Caco-2 (cell line): ENCODE measurements at places on chromosomes 16 and 17. TPM values are rescaled to one million over a fixed set of nuclear protein-coding genes. Genes with fewer than 3 reads are reported as not detected.

DNA sequence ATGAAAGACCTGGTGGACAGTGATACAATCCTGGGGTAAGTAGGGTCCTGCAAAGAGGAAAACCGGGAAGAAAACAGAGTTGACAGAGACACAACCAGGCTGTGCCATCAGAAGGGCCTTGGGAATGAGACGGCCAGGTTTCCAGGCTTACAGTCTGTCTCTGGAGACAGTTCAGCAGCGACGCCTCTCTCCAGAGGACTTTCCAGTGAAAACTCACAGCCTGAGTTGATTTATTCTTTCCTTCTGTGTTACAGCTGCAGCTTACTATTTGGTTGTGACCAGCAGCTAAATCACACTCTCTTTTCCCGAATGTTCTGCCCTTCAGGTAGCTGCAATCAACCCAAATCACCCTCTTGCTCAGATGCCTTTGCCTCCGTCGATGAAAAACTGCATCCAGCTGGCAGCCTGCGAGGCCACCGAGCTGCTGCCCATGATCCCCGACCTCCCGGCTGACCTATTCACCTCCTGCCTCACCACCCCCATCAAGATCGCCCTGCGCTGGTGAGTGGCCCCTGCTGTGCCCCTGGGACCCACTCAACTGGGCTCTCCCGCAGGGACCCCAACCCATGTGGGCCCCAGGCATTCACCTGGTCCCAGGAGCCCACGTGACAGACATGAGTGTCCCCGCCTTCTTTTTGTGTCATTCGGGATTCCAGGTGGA is 209.2 kb downstream of the RPTOR start:
- H3K36me3 ChIP-seq, result no peaks in the 10 kb centered on the region
- H3K4me1 ChIP-seq, result no peaks in the 10 kb centered on the region
- peak overlapping the region; percentile 43 for H3K27ac ChIP-seq
- H3K4me3 ChIP-seq, result no peak overlapping the region
- no peaks in the 10 kb centered on the region for H3K27me3 ChIP-seq

DNA sequence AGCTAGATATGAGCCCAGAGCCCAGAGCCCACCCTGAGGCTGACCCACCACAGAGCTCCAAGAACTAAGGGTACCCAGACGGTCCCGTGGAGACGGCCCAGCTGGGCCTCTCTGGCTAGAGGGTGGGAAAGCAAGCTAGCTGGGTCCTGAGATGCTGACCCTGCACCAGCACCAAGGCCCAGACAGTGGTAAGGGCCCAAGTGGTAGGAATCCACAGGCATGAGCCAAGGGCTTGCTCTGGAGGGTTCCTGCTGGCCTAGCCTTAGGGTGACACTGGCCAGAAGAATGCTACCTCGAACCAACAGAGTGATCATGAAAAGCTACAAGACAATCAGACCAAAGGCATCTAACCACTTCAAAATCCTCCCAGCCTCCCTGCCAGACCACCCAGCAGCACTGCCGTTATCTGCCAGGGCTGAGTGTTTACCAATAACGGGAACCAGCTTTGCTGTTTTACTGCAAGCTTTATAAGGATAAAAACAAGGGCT is 13.2 kb downstream of the HIC1 start:
- H3K27me3 ChIP-seq, result no peaks in the 10 kb centered on the region
- H3K4me1 ChIP-seq, result 0 out of 2 replicates have a peak, but pooled peaks cover 6% of the 10 kb centered on the region
- no peak overlapping the region for H3K27ac ChIP-seq
- H3K36me3 ChIP-seq, result peaks cover 3% of the 10 kb centered on the region
- no peak overlapping the region for H3K4me3 ChIP-seq

GRCh38 chr16:57107321-57107922 is 15.0 kb downstream of the CPNE2 start:
- peaks cover 16% of the 10 kb centered on the region for H3K4me1 ChIP-seq
- no peak overlapping the region for H3K27ac ChIP-seq
- no peak overlapping the region for H3K4me3 ChIP-seq
- DNase-seq, result no peak
- H3K36me3 ChIP-seq, result no peaks in the 10 kb centered on the region

GRCh38 chr17:27218719-27219488 is 75.0 kb upstream of the WSB1 start:
- no peak for DNase-seq
- no peaks in the 10 kb centered on the region for H3K4me1 ChIP-seq
- no peaks in the 10 kb centered on the region for H3K36me3 ChIP-seq
- no peak overlapping the region for H3K27ac ChIP-seq
- no peak overlapping the region for H3K4me3 ChIP-seq
- no peaks in the 10 kb centered on the region for H3K27me3 ChIP-seq

DNA sequence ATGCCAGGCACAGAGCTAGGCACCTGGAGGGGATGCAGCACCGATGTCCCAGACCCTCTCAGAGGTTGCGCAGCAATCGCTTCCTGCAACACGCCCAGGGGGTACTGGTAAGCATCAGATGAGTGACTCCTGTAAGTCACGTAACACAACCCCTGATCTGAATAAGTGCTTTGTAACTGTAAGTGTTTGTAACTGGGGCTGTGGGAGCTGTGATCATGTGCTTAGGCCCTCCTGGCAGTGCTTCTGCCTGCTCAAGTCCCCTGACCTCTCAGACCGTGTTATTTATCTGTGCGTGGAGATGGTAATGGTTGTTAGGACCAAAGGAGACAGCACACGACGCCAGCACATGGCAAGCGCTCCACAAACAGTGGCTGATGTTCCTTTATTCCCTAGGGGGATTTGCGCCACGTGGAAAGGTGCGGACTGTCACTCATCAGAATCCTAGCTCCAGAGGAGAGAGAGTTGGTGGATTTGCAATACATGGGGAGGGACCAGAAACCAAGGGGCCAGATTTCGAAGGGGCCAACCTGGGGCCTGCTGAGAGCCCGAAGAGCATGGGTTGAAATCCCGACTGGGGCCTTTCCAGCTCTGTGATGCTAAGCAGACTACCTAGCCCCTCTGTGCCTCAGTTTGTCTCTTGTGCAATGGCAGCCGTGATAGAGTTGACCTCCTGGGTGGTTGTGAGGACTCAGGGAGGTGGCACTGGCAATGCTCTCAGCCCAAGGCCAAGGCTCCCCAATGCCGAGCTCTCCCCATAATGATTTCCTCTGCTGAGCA is 151.8 kb downstream of the IRF8 start:
- no peak overlapping the region for H3K27ac ChIP-seq
- peaks cover 21% of the 10 kb centered on the region for H3K4me1 ChIP-seq

- H3K27ac ChIP-seq, result peak within 1 kb of the TSS; percentile 97
- H3K4me3 ChIP-seq, result peak within 1 kb of the TSS; percentile 95
- DNase-seq, result peak; percentile 95
Observed at GRCh38 chr17:2711608-2712299, at the start of gene CLUH. TSS of gene CLUH (minus strand) at chr17:2711764. CDS start at chr17:2711661, 103 bp downstream.

DNA sequence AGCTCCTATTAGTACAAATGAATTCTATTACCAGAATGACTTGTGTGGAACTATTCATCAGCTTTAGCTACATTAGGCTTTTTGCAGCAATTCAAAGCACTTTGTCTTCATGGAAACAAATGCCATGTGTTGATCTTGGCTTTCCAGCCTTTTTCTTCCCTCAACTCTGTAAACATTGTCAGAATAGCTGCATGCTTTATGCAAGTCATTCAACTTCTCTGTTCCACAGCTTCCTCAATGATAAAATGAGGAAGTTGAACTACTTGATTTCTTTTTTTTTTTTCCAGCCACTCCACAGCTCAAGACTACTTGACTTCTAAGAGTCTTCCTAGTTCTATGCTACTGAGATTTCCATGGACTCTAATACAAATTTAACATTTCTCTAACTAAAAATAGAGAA is 41.1 kb downstream of the KIAA0753 start:
- H3K36me3 ChIP-seq, result no peaks in the 10 kb centered on the region
- H3K27me3 ChIP-seq, result no peaks in the 10 kb centered on the region
- H3K27ac ChIP-seq, result no peak overlapping the region
- DNase-seq, result no peak
- no peak overlapping the region for H3K4me3 ChIP-seq
- H3K4me1 ChIP-seq, result no peaks in the 10 kb centered on the region

GRCh38 chr17:71966459-71967313 is 154.1 kb upstream of the SOX9 start:
- DNase-seq, result no peak
- no peaks in the 10 kb centered on the region for H3K27me3 ChIP-seq
- H3K27ac ChIP-seq, result no peak overlapping the region
- H3K4me3 ChIP-seq, result no peak overlapping the region

DNA sequence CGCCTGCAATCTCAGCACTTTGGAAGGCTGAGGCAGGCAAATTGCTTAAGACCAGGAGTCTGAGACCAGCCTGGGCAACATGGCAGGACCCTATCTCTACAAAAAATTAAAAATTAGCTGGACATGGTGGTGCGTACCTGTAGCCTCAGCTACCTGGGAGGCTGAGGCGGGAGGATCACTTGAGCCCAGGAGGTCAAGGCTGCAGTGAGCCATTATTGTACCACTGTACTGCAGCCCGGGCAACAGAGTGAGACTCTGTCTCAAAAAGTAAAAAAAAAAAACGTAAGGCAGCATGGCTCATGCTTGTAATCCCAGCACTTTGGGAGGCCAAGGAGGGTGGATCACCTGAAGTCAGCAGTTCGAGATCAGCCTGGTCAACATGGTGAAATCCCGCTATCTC is 263.6 kb downstream of the PARN start:
- no peaks in the 10 kb centered on the region for H3K27me3 ChIP-seq
- H3K36me3 ChIP-seq, result no peaks in the 10 kb centered on the region
- DNase-seq, result no peak
- H3K4me1 ChIP-seq, result peaks cover 11% of the 10 kb centered on the region
- H3K4me3 ChIP-seq, result no peak overlapping the region

GRCh38 chr16:20397468-20398074 is 7.0 kb downstream of the PDILT start:
- no peaks in the 10 kb centered on the region for H3K36me3 ChIP-seq
- no peaks in the 10 kb centered on the region for H3K4me1 ChIP-seq
- no peaks in the 10 kb centered on the region for H3K27me3 ChIP-seq
- H3K27ac ChIP-seq, result no peak overlapping the region
- DNase-seq, result no peak

DNA sequence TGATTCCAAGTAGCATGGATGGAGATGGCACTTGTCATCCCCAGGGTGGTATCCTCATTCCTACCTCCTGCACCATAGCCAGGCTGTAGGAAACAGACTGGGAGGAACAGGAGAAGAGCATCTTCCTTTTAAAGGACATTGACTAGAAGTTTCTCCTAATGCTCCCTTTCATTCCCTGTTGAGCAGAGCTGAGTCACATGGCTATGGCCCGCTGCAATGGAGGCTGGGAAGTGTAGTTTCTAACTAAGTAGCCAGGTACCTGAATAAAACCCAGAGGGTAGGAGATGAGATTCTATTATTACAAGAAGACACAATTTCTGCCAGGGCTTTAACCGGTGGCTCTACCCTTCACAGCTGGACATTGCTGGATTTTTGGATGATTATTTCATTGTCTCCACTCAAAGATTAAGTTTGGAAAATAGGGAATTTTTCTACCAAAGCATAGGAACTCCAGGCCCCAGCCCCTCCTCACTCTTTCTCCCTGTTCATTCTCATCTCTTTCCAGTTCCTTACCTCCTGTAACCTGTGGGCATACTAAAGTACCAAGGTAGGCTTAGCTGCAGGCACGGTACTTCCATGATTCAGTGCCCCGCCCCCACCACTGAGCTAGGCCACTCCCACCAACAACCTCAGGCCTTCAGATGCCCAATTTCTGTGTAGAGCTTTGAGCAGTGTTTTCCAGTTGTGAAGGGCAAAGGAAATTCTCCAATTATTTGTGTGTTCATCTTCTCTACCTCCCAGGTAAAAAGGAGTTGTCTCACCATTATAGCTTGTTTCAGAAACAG is 378.3 kb downstream of the CDH13 start:
- H3K4me3 ChIP-seq, result no peak overlapping the region
- no peak overlapping the region for H3K27ac ChIP-seq
- H3K4me1 ChIP-seq, result no peaks in the 10 kb centered on the region
- no peaks in the 10 kb centered on the region for H3K36me3 ChIP-seq
- no peak for DNase-seq

- H3K4me1 ChIP-seq, result no peaks in the 10 kb centered on the region
- no peak overlapping the region for H3K4me3 ChIP-seq
- H3K27ac ChIP-seq, result no peak overlapping the region
- H3K27me3 ChIP-seq, result no peaks in the 10 kb centered on the region
- no peaks in the 10 kb centered on the region for H3K36me3 ChIP-seq
- DNase-seq, result no peak
Observed at GRCh38 chr17:80204626-80205468, 15.3 kb downstream of the SGSH start.

DNA sequence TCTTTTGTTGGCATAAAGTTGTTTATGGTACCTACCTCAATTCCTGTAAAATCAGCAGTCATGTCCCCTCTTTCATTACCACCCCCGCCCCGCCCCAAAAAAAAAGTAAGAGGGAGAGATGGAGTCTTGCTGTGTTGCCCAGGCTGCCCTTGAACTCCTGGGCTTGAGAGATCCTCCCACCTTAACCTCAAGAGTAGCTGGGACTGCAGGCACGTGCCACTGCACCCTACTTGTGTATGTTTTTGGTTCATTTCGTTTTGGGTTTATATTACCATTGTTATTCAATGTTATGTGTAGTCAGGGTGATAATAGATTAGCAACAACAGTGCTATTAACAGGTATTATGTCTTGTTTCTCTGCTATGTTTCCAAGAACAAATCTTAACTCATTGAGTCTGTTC is 15.9 kb downstream of the TNRC6C start:
- no peaks in the 10 kb centered on the region for H3K4me1 ChIP-seq
- no peak overlapping the region for H3K4me3 ChIP-seq
- no peaks in the 10 kb centered on the region for H3K27me3 ChIP-seq
- H3K36me3 ChIP-seq, result no peaks in the 10 kb centered on the region
- H3K27ac ChIP-seq, result no peak overlapping the region
- DNase-seq, result no peak

DNA sequence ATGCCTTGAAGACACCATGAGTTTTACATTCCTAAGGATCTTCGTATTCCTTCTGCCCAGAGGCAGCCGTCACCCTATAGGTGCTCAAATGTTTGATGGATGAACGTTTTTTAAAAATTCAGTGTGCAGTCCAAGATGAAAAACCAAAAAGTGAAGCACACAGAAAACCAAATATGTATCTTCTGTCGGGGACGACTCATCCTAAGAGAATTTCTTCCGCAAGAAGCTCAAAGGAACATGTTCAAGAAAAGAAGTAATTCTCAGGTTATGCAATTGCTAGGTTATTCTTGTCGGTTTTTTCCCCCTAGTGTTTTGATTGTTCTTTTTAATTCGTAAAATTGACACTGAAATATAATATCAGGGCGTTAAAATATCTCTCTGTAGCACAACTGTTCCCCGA is 1.4 kb downstream of the CENPV start:
- H3K4me3 ChIP-seq, result peak overlapping the region; percentile 55
- no peaks in the 10 kb centered on the region for H3K27me3 ChIP-seq
- no peak for DNase-seq
- peak overlapping the region; percentile 88 for H3K27ac ChIP-seq

CDH1 gene
- 712 and 783 TPM in 2 replicates for total RNA-seq

ABCA9 gene
- total RNA-seq, result 0.19 and 0.27 TPM in 2 replicates

NOG gene
- 0.28 and 0.32 TPM in 2 replicates for total RNA-seq

EPOP gene
- total RNA-seq, result 17.1 and 19.1 TPM in 2 replicates

GJC1 gene
- total RNA-seq, result 33.5 and 34.6 TPM in 2 replicates

SLC25A11 gene
- 36.5 and 40.1 TPM in 2 replicates for total RNA-seq

ACE gene
- 1.7 and 3.4 TPM in 2 replicates for total RNA-seq

CCDC200 gene
- not detected in 2 replicates for total RNA-seq

HBA2 gene
- total RNA-seq, result 2.1 TPM in 1 of 2 replicates, not detected in the other

CD68 gene
- 1.1 and 1.6 TPM in 2 replicates for total RNA-seq

OTOP3 gene
- total RNA-seq, result not detected in 2 replicates

MYLK3 gene
- total RNA-seq, result 1.2 and 1.8 TPM in 2 replicates
